ENCODE measurements at places on chromosomes 3 and 15. TPM values are rescaled to one million over a fixed set of nuclear protein-coding genes. Genes with fewer than 3 reads are reported as not detected.

- DNase-seq: no peak
Observed at GRCh38 chr3:46954178-46954577, 22.4 kb downstream of the CCDC12 start.

- DNase-seq: no peak
Observed at GRCh38 chr3:59444294-59444671, 394.5 kb upstream of the CFAP20DC start.

- DNase-seq: no peak
Observed at GRCh38 chr15:69790632-69791031, 307.1 kb downstream of the TLE3 start.

The NDN gene
- 72.3 TPM for total RNA-seq

The GRK7 gene
- 0.16 TPM for total RNA-seq
